ENCODE measurements at places on chromosomes 13 and 19. TPM values are rescaled to one million over a fixed set of nuclear protein-coding genes. Genes with fewer than 3 reads are reported as not detected.

Gene TPTE2
- total RNA-seq, result 0.29 TPM

Gene MUC16
- 0.50 TPM for total RNA-seq

Gene BST2
- 38.2 TPM for total RNA-seq

Gene PEX11G
- 5.5 TPM for total RNA-seq

Gene INSL3
- total RNA-seq, result not detected

Gene CD209
- 0.07 TPM for total RNA-seq

Gene NLRP11
- total RNA-seq, result not detected

Gene SPACA4
- not detected for total RNA-seq

Gene C19orf67
- total RNA-seq, result not detected

Gene PRTN3
- not detected for total RNA-seq

Gene KEAP1
- total RNA-seq, result 64.1 TPM

Gene ZNF8
- total RNA-seq, result 9.4 TPM

Gene KIR2DL4
- not detected for total RNA-seq

Gene TNFRSF19
- total RNA-seq, result 31.3 TPM

Gene PDX1
- total RNA-seq, result not detected

Gene ZNF180
- 16.6 TPM for total RNA-seq

Gene BEST2
- not detected for total RNA-seq

Gene ZNF587B
- 15.3 TPM for total RNA-seq

Gene ERICH4
- not detected for total RNA-seq

Gene SCN1B
- total RNA-seq, result 1.6 TPM

DNA sequence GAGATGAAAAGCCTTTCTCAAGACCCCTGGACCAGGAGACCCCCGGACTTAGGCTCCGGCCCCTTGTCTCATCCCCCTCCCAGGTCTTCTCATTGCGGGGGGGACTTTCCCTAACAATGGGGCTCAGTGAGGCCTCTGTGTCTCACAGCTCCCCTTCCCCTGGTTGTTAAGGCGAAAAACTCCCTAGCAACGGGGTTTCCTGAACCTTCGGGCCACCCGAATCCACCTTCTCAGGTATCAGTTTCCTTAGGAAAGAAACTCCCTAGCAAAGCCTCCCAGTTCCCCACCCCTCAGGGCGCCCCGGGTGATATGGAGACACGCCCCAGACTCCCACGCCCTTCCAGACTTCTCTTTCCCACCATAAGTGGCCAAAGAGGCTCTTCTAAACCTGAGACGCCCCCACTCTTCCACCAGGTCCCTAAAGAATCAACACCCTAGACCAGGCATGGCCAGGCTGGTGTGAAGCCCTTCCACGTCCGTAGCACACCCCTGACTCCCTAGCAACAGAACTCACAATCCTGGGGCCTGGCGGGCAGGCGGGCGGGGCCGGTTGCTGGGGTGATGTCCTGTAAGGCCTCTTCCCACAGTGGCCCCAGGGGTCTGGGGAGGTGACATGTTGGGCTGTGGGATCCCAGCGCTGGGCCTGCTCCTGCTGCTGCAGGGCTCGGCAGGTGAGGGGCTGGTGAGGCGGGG lies at the start of gene TMEM190:
Gene TMEM190 (plus strand): TSS at position 586 of the 693 bp plus-strand sequence. CDS start 28 bp downstream, at position 614.
- no peak for DNase-seq

- DNase-seq, result no peak
Measured at GRCh38 chr13:31733647-31734046, 5.7 kb upstream of the RXFP2 start.

DNA sequence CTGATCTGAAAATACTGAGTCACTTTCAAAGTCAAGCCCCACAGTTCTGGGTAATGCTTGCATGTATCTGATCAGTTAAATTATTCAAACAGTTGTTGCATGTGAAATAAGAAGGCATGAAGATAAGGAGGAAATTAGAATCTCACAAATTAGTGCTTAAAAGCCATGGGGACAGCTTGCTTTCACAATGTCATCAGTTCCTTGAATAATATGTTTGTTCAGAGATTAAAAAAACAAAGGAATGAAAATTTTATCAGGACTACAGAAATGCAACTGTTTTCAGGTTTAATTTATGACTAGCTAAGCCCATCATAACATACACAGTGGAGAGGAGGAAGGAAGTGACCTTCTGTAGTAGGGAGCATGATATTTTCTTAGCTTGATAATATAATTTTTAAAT lies 150.1 kb downstream of the OXGR1 start:
- no peak for DNase-seq

GRCh38 chr13:41246969-41247680 lies 16.3 kb downstream of the MTRF1 start:
- DNase-seq, result no peak

DNA sequence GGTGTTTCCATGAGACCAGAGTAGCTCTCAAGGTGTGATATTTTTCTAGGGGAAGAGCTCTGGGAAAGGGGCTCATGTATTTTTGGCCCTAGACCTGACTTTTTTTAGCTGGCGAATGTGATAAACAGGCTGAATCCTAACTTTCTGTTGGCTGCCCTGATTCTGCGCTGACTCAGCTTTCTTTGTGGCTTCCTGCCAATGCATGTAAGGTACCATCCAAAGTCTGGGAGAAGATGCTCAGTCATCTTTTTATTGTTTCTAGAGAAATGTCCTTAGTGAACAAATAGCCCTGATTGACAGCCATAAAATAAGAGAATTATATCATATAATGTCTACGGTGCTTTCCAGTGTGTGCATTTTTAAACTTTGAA lies 113.6 kb upstream of the MBNL2 start:
- DNase-seq, result no peak

GRCh38 chr13:43933378-43933777 lies 53.7 kb downstream of the LACC1 start:
- no peak for DNase-seq

DNA sequence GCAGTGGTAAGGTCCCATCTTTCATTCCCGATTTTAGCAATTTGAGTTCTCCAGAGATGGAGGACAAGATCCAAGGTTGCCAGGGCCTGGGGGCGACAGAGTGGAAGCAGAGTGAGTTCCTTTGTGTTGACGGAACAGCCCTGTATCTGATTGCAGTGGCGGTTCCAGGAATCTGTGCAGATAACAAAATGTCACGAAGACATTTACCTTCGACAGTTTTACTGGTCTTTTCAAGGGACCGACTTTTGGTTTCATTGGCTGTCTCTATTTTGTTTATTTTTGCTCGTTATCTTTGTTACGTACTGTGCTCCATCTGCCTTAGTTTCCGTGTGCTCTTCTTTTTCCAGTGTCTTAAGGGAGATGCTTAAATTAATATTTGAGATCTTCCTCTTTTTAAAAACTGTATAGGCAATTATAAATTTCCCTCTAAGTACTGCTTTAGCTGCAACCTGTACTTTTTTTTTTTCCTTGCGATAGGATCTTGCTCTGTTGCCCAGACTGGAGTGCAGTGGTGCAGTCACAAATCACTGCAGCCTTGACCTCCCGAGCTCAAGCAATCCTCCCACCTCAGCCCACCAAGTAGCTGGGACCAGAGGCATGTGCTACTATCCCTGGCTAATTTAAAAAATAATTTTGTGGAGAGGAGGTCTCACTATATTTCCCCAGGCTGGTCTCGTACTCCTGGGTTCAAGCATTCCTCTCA lies 23.2 kb downstream of the KDM4B start:
- DNase-seq, result no peak

- DNase-seq, result peak; percentile 50
Measured at GRCh38 chr13:93146584-93147297, 79.9 kb upstream of the GPC6 start.

GRCh38 chr19:4794971-4795370 lies 3.4 kb downstream of the FEM1A start:
- no peak for DNase-seq

- no peak for DNase-seq
Measured at GRCh38 chr13:74102691-74103090, 31.5 kb downstream of the KLF12 start.

GRCh38 chr19:45919678-45920077 lies 5.1 kb upstream of the NANOS2 start:
- DNase-seq, result no peak

DNA sequence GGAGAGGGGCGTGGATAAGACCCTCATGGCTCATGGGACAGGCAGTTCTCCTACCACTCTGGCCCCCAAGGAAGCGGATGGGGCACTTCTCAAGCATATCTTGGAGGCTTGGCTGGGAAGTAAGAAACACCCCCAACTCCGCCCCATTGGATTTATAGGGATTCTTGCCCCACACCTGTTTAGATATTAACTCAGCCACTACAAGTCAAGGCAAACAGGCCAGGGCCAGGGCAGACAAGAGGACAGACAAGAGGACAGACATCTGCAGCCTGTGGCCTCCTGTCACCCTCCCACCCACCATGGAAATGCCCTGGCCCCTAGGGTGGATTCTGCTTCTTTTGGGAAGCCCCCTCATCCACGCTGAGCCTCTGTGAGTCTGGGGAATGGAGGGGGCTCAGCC lies 24.1 kb downstream of the RDH8 start:
- no peak for DNase-seq

GRCh38 chr13:25252225-25252624 lies 35.1 kb downstream of the MTMR6 start:
- no peak for DNase-seq

GRCh38 chr13:109166804-109167203 lies 537.4 kb downstream of the MYO16 start:
- no peak for DNase-seq

GRCh38 chr13:51364404-51365008 lies 25.0 kb downstream of the SERPINE3 start:
- DNase-seq, result peak; percentile 37

DNA sequence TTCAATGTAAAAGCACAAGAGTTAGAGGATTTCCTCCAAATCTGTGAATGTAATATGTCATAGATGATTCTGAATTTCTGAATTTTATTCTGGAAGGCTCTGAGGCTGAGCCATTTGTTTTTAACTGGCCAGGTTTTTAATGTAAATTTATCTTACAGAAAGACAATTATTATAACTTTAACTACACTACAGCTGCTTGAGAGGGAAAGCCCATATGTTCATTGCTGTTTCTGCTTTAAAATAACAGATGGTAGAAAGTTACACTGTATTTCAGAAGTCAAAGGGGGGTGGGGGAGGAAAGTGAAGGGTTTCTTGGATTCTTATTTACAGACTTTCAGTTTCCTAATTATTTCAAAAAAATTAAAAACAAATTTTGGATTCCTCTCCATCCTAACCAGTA lies 62.8 kb downstream of the DNAJC15 start:
- DNase-seq, result no peak

GRCh38 chr13:98738213-98738612 lies 14.3 kb downstream of the SLC15A1 start:
- no peak for DNase-seq

DNA sequence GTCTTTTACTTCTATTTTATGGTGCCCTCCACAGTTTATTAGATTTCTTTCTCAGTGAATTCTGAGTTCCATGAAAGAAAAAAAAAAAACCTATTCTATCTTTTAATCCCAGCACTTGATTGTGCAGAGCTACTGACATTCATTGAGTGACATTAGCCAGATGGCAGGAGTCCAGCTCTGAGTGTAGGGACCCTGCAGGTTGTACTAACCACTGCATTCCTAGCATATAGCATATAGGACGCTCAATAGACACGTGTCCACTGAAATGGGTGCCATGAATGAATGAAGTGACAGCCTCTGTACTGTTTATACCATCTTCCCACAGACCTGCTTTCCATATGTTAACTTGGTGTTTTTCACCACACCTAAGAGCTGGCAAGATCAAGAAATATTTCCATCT lies 206.3 kb downstream of the RAP2A start:
- DNase-seq, result no peak

GRCh38 chr19:49231389-49231788 lies 73.8 kb downstream of the TRPM4 start:
- DNase-seq, result no peak

- no peak for DNase-seq
Measured at GRCh38 chr13:40163066-40164000, 503.1 kb downstream of the FOXO1 start.

DNA sequence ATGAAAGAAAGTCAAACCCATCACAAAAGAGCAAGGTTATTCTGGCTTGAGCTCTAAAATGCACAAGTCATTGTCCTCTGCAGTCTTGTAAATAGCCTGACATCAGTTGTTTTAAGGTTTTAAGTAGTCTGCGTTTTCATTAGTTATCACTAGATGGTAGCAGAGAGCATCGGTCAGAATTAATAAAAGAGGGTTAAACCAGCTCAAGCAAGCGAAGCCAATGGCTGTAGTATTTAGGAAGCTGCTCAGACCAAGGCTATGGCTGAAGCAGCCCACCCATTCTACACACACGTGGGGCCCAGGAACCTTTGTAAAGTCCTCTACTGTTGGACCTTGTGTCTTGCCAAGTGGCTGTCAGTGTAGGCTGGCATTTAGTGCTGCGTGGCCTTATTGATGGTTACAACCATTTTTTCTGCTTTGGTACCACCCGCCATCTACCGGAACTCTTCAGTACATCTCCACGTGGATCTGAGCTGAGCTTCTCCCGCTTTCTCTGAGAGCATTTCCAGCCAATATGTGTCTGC lies 13.3 kb upstream of the ZNF57 start:
- no peak for DNase-seq

- no peak for DNase-seq
Measured at GRCh38 chr13:19861762-19862161, 1.7 kb downstream of the ZMYM5 start.

GRCh38 chr19:1665565-1666047 lies 13.2 kb upstream of the TCF3 start:
- DNase-seq, result no peak

DNA sequence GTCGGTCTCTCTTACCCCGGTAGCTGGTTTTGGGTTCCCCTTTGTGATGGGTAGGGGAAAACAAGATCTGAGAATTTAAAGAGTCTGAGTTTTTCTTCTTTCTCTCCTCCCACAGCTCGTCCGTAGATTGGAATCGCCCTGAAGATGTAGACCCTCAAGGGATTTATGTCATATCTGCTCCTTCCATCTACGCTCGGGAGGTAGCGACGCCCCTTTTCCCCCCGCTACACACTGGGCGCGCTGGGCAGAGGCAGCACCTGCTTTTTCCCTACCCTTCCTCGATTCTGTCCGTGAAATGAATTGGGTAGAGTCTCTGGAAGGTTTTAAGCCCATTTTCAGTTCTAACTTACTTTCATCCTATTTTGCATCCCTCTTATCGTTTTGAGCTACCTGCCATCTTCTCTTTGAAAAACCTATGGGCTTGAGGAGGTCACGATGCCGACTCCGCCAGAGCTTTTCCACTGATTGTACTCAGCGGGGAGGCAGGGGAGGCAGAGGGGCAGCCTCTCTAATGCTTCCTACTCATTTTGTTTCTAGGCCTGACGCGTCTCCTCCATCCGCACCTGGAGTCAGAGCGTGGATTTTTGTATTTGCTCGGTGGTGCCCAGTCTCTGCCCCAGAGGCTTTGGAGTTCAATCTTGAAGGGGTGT lies 7.1 kb upstream of the SELENOV start:
- no peak for DNase-seq

- DNase-seq, result no peak
Measured at GRCh38 chr13:50370303-50370950, 355.2 kb downstream of the KCNRG start.

- no peak for DNase-seq
Measured at GRCh38 chr13:51044023-51044665, 66.9 kb downstream of the C13orf42 start.

DNA sequence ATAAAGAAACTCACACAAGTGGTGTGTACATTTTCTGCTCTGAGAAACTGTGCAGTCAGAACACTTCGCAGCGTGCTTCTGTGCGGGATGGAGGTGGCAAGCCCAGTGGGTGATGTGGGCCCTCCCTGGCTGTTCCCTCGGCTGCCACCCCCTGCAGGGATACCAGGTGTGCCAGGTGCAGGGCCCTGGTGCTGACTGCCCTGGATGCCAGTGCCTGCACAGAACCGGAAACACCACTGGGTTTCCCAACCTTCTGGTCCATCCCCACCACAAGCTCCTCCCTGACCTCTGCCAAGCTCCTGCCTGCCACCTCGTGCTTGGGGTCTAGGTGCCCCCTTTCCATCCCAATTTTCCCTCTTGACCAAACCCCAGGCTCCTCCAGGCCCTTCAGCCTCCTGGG lies 81.9 kb upstream of the MCF2L start:
- no peak for DNase-seq
